Activated CD4-positive, alpha-beta T cell treated with anti-CD3 and anti-CD28 coated beads, Interleukin-2, amount 50 U/mL, for 1 hour (primary cell): ENCODE measurements at places on chromosomes 2 and 18.

- DNase-seq = no peak
Measured at GRCh38 chr2:45962177-45962921, 310.9 kb downstream of the PRKCE start.

- DNase-seq = no peak
Measured at GRCh38 chr2:145198555-145198954, 678.6 kb upstream of the ZEB2 start.

GRCh38 chr2:167613471-167613870, 633.9 kb downstream of the STK39 start:
- DNase-seq = no peak

GRCh38 chr2:224638301-224638823, 53.2 kb upstream of the CUL3 start:
- DNase-seq = no peak

DNA sequence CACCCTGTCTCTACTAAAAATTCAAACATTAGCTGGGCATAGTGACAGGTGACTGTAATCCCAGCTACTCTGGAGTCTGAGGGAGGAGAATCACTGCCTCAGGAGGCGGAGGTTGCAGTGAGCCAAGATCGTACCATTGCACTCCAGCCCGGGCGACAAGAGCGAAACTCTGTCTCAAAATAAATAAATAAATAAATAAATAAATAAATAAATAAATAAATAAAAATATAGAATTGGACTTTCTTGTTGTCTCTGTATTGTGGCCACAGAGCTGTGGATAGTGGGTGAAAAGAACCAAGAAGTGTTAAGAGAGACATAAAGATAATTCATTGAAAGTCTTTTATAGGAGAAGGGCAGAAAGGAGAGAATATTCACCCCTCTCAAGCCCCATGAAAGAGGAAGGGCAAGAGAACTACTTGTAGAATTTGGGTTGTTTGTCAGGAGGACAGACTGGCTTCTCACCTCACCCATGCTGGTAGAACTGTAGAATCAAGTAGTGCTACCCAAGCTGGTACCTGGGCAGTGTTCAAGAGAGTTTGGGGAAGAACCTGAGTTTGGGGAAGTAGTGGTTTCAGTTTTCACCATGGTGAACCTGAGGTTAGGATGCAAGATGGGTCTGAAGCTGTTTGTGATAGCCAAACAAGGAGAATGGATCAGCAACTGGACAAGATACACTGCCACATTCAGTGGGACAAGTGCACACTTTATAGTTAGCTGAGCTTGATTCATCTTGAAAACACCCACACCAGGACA, 256.5 kb downstream of the CD226 start:
- no peak for DNase-seq
